Activated CD4-positive, CD25-positive, alpha-beta regulatory T cell treated with anti-CD3 and anti-CD28 coated beads, Interleukin-2, amount 50 U/mL, for 24 hours (primary cell): ENCODE measurements at places on chromosomes 6 and 20.

- peak; percentile 58 for ATAC-seq
These were observed 75.4 kb upstream of the ECI2 start for GRCh38 chr6:4210629-4211419.

GRCh38 chr20:49203746-49204145 is 15.5 kb upstream of the DDX27 start:
- no peak for ATAC-seq

GRCh38 chr6:154815938-154816820 is 83.0 kb downstream of the SCAF8 start:
- ATAC-seq: no peak

GRCh38 chr6:36054415-36054814 is 26.8 kb downstream of the MAPK14 start:
- ATAC-seq: no peak

GRCh38 chr6:91278416-91278815 is 691.5 kb upstream of the MAP3K7 start:
- no peak for ATAC-seq

GRCh38 chr20:62197801-62198200 is 15.0 kb downstream of the MTG2 start:
- no peak for ATAC-seq

DNA sequence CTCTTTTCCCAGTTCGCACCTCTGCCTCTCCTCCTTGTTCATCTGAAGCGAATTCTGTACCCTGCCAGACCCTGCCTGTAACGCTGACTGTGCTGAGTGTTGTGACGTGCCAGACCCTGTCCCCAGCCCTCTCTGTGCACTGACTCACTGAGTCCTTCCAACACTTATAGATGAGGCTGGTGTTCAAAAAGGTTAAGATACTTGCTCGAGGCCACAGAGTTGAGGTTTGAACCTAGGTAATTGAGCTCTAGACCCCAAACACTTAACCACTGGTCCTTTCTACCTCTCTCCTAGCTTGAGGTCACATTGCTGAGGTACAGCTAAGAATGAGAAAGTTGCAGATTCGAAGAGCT is 45.7 kb upstream of the NEDD9 start:
- peak; percentile 72 for ATAC-seq

- no peak for ATAC-seq
These were observed 38.5 kb downstream of the PANK2 start for GRCh38 chr20:3927486-3928291.

- ATAC-seq: peak; percentile 17
These were observed 89.2 kb downstream of the RPP40 start for GRCh38 chr6:4914420-4915159.

GRCh38 chr6:12423832-12424231 is 133.7 kb downstream of the EDN1 start:
- ATAC-seq: no peak

DNA sequence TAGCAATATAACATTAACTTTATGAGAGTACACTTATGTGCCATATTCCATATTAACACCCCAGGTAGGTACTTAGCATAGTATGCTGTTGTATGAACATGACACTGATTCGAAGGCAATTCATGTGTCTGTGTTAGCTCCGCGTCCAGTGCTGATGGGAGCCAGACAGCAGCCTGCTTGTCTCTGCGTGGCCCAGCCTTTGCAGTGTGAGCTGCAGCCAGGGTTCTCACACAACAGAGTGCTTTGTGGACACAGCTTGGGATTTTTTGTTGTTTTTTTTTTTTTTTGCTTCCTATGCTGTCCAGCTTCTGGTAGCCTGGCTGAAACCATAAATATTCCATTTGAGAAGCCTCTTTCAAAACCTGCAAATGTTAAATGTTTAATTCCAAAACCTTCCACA is 350.9 kb downstream of the SMOC2 start:
- no peak for ATAC-seq

DNA sequence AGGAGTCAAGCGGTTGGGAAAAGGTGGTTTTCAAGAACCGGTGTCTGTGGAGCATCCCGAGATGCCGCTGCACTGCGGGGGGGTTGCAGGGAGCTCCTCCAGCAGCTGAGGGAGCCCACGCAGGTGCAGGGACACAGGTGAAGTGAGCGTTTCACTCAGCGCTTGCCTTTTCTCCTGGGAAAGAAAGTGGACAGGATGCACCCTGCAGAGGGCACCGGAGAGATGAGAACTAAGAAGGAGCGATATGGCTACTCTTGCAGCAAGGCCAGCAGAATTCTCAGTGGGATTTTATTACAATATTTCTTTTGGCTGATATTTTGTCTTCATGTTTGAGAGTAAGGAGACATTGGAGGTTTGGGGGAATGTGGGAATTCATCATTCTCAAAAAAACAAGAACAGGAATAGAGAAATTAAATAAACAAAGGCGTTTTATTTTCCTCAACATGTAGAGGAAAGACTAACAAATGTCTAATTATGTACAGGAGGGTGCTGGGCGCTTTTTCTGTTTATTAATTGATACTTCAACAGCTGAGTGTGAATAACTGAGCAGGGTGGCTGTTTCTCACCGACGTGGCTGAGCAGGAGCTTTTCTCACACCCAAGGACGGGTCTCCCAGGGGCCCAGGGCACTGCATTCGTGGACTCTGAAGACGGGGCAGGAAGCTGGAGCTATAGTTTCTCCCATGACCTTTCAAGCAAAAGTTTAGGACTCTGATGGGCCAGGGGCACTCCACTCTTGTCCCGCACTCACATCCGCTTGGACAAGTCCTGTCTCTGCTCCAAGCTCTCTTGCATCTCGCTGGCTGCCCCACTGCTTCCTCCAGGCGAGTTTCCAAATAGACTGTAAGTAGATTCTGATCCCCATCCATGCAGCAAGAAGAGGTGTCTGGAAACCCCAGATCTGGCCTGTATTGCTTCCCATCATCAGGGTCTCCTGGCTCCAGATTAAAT is 176.1 kb downstream of the SMOC2 start:
- ATAC-seq: no peak

- no peak for ATAC-seq
These were observed 46.0 kb downstream of the DACT2 start for GRCh38 chr6:168273441-168274036.

DNA sequence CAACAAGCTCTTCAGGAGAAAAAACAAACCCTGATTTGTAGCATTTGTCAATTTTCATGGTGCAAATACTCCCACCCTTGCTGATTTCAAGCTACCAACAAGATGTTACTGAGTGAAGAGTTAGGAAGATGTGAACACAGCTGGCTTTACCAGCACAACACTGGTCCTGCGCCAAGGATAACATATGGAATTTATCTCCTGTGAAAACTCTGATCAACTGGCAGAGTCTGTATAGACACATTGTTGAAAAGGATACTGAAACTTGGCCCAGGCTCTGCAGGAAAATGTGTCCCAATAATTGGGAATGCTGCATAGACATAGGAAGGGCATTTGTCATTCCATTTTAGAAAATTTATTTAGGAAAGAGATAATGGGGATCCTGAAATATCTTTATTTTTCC is 29.0 kb downstream of the OTOR start:
- ATAC-seq: no peak

GRCh38 chr6:151690768-151691562 is 116.5 kb upstream of the ESR1 start:
- peak; percentile 94 for ATAC-seq
